ENCODE measurements at places on chromosomes 6 and 20.

DNA sequence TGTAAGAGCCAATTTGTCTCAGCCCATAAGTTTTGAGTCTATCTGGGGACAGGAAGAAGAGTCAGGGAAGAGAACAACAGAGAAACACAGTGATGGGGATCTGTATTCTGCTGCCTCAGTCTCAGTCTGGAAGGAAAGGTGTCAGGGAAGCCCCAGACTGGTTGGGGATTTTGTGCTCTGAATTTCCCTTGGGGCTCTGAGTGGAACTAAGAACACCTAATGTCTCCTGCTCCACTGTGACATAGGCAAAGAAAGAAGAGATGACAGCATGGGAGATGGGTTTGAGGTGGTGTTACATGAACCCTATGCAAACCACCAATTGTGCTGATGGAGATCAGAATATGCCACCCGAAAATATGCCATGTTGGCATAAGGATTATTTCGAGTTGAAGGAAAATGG lies 139.5 kb upstream of the MYLIP start:
- no peak for DNase-seq

DNA sequence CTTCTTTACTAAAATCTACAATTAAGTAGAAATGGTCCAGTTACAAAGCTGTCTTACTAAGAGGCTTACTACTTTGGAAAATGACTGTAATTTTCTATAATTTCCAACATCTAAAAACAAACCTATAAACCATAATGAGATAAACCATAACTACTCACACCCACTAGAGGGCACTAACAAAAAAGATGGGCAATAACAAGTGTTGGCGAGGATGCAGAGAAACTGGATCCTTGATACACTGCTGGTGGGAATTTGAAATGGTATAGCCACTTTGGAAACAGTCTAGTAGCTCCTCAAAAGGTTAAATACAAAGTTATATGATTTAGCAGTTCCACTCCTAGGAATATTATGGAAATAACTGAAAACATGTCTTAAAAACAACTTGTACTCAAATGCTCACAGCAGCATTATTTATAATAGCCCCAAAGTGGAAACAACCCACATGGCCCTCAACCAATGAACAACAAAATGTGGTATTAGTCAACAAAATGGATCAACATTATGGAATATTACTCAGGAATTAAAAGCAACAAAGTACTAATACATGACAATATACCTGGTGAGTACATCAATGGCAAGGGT lies 50.6 kb downstream of the GJA10 start:
- DNase-seq = no peak

- DNase-seq = no peak
Measured at GRCh38 chr6:158626360-158627167, 18.0 kb downstream of the DYNLT1 start.

GRCh38 chr20:58991715-58992114 lies 10.7 kb downstream of the NELFCD start:
- no peak for DNase-seq

GRCh38 chr20:10603971-10604864 lies 69.6 kb downstream of the JAG1 start:
- DNase-seq = no peak

DNA sequence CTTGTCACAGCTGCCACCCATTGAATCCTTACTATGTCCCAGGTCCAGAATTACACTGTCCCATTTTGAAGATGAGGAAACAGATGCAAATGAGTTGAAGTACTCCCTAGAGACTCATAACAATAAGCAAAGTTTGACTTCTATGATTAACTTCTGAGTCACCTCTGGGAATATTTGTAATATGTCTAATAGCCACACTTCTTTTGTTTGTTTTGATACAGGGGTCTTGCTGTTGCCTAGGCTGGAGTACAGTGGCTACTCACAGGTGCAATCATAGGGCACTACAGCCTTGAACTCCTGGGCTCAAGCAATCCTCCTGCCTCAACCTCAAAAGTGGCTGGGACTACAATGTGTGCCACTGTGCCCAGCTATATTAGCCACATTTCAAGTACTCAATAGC lies 11.4 kb upstream of the SOX12 start:
- no peak for DNase-seq

- DNase-seq = no peak
Measured at GRCh38 chr20:6767536-6768227, at the start of gene BMP2. BMP2 (plus strand) TSS chr20:6767686; CDS start chr20:6770127, 2,441 bp downstream.

DNA sequence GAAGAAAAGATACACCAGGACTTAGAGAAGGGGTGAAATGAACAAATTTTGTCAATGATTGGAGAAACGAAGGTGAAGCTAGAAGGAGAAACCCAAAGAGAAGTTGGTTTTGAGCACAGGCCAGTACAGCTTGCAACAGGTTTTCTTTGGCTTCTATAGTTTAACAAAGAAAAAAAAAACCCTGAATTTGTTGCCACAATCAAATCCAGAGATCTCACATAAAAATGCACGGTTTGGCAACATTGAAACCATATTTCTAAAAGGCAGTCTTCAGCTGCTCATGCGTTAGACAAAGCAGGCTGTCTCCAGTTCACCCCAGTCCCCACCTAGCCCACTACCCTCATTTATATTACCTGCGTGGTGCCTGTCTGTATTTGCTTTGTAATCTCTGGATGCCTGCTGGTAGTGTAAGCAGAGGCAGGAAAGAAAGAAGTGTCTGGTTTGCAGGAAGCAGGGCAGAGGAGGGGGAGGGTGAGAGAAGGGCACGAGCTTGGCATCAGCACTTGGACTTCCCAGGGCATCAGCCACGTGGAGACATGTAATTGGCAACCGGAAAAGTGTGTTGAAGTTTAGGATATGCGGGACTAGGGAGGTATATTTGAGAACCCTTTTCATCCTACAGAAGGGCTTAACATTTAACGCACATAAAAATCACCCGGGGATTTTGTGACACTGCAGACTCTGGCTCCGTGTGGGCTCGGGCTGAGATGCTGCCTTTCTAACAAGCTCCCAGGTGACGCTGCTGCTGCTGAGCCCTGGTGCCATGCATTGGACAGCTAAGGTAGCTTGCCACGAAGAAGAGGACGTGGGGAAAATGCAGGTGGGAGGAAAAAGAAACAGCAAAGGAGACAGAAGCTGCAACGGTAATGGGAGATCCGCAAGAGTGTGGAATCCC lies 14.4 kb downstream of the PFDN4 start:
- no peak for DNase-seq

GRCh38 chr6:13282393-13283069 lies 45.8 kb downstream of the TBC1D7 start:
- no peak for DNase-seq

DNA sequence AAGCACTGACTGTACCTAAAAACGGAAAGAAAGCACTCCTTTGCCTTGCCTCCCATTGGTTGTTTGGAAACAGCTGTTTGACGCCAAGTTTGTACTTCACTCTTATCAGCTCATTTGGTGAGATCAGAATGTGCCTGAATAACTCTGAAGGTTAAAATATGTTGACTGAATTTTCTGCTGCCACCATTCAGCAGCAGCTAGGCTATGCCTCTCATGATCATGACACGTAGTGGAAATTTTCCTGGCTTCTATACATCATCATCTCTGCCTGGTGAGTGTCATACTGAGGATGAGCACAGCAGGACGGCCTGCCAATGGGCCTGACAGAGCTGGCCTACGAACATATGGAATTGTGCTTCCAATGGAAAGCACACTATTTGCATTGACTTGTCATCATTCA lies 704.9 kb upstream of the CITED2 start:
- DNase-seq = no peak

DNA sequence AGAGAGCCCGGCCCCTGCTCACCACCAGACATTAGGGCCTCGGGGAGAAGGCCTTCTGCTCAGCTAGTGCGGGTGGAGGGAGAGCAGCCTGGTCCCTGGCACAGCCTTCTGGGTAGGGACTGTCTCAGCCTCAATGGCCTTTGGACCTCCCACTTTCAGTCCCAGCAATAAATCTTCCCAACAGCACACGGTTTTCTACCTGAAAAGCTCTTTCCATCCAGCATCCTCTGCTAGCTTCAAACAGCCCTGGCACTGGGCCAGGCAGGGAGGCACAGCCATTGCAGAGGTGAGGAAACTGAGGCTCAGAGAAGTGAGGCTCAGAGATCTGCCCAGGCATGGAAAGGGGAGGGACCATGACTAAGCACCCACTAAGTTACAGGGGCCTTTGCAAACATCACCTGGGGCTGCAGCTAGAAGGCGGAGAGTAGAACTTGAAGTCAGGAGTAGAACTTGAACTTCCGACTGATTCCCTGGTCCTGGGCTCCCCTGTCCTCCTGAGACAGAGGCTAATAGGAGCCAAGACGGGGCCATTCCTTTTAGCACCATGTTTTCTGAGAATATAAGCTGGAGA lies 43.9 kb upstream of the NOL4L start:
- DNase-seq = no peak

- no peak for DNase-seq
Measured at GRCh38 chr6:124714728-124715127, 247.5 kb upstream of the RNF217 start.

DNA sequence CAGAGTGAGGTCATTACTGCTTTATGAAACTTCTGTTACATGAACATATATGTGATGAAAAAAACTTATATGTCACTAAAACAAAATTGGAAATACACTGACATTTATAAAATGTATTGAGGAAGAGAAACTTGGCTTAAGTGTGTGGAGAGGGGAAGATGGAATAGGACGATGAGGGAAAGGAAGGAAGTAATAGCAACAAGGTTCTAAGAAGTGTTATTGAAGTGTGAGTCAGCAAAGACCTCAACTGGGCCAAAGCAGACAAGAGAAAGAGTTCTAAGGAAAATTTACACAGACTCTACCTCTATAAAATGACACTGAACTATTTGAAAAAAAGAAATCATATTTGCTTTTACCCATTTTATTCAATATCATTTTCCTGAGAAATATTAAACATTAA lies 38.3 kb downstream of the SNX3 start:
- DNase-seq = no peak

- DNase-seq = no peak
Measured at GRCh38 chr6:93964321-93964720, 545.0 kb upstream of the EPHA7 start.

- no peak for DNase-seq
Measured at GRCh38 chr6:154537511-154538325, 27.2 kb upstream of the CNKSR3 start.

- DNase-seq = no peak
Measured at GRCh38 chr6:7649037-7649810, 59.2 kb downstream of the SNRNP48 start.

- no peak for DNase-seq
Measured at GRCh38 chr6:130675072-130675471, 152.1 kb upstream of the SMLR1 start.

DNA sequence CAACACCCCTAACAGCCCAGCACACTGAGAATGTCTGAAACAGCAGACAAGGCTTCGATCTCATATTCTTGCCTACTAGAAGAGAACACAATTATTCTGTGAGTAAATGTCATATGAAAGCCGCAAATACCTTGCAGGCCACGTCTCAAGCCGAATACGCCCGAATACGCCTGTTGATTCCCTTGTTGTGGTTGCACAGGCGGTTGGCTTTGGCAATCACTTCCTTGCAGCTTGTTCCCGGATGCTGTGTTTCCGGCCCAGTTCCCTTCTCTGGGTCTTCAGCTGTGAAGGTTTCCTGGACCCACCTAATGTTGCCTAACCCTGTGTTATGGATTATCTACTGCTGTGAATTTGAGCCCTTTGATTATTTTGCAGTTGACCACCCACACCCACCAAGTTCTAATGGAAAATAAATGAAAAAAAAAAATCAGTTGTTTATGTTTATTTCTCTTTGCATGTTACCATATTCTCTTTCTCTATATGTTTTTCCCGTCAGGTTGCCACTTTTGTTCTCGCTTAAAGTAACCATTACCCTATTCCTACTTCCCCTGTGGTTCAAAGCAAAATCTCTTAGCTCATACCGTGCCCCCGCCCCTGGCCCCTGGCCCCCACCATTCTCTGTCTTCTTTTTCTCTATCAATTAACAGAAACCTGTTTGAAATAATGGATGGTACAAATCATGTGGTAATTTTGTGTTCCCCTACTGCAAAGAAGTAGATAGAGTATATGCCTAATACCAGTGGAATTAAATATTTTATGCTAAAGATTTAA lies 172.4 kb downstream of the ADGB start:
- no peak for DNase-seq

DNA sequence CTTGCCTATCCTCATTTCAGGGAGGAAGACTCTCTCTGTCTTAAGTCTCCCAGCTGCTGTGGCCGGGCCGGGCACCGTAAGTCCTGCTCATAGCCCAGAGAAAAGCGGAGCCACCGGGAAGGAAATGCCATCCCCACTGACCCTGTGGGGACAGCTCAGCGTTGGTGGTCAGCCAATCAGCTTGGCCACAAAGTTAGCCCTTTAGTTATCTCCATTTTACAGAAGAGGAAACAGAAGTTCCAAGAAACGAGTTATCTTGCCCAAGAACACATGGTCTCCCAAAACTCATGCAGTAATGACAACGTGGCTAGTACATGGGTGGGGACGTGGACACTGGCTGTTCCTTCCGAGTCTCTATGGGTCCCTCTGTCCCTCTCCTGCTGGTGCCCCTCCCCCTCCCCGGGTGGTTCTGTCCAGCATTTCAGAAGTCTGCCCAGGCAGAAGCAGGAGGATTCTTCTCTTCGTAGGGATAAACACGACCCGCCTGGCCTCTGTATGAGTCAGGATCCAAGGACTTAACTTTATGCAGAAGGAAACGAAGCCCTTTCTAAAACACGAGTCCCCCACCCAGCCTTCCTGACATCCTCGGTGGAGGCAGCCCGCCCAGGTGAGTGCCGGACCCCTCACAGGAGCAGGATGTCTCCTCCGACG lies 273.8 kb downstream of the CDH4 start:
- no peak for DNase-seq

- DNase-seq = no peak
Measured at GRCh38 chr20:6599876-6600735, 167.4 kb upstream of the BMP2 start.

- no peak for DNase-seq
Measured at GRCh38 chr6:125255201-125255600, 46.6 kb downstream of the HDDC2 start.

DNA sequence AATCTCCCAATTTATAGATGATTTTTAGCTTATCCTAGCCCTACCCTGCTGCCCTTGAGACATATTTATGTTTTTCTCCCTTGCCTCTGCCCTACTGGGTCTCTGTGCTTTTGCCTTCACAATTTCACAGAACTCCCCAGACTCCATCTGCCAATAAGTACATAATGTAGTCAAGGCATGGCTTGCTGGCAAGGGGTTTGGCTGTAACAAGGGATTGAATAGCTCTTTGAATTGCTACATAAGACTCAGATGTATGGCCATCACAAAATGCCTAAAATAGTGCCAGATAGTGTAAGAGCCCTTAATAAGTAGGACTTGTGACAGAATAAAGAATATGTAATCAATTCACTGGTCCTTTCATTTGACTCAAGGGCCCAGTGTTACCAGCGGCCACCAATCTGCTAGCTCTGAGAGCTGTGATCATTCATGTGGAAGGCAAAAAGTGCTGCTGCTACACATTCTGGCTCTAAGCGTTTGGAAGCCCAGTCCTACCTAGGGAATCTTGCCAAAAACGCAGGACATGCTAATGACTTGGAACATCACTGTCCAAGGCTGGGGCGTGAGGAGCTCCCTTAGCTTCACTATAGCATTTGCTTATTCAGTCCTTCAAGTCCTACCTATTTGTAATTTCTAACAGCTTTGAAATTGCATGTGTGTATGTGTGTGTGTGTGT lies 20.5 kb downstream of the CLVS2 start:
- DNase-seq = no peak

Measured in renal cortex interstitium (tissue), 15 donors.